Hematopoietic multipotent progenitor cell (in vitro differentiated cells): ENCODE measurements at places on chromosomes 1 and 21.

- DNase-seq, result no peak
Measured at GRCh38 chr1:59484096-59484495, 187.2 kb downstream of the FGGY start.

DNA sequence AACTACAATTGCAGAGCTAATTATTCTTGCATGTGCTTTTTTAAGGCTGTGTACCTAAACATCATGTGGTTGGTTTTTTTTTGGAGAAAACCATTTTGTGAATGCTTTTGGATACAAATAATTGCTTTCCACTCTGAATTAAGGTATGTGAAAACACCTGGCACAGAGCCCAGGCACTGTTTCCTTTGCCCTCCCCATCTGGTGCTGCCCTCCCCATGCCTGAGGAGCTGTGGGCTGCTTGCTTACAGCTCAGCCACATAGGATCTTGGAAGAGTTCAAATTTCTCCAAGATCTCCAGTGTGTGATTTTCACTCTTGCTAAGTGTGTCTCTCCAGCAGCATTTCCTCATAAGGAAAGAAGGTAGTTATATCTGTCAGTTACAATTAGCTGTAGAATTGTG, 27.8 kb downstream of the DNM3 start:
- DNase-seq, result no peak

DNA sequence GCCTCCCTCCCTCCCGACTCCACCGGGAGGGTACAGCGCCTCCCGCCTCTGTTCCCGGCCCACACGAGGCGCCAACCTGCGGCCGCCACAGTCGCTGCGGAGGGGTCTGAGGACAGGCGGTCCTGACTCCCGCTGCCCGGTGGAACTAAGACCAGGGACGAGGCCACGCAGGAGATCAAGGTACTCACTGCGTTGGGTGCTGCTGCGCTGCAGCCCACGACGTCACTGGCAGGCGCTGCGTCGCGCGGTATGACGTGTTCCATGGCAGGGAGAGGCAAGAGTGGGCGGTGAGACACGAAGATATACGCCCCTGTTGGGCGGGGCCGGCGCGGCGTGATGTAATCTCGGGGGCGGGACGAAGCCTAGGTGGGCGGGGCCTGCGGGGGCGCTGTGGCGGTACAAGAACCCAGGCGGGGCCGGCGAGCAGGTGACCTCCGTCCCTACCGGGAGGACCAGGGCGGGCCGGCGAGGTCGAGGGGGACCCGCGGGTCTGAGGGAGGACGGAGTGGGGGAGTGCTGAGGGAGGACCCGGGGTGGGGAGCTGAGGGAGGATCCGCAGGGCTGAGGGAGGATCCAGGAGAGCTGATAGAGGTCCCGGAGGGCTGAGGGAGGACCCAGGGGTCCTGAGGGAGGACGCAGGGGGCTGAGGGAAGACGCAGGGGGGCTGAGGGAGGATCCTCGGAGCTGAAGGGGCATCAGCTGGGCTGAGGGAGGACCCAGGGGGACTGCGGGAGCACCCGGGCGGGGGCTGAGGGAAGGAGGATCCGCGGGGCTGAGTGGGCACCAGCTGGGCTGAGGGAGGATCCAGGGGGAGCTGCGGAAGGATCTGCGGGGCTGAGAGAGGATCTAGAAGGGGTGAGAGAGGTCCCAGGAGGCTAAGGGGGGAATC, at the start of gene MRPL55:
TSS of gene MRPL55 (minus strand) at position 227 of the 889 bp plus-strand sequence. CDS start 1,039 bp downstream, outside the sequence.
- peak; percentile 94 for DNase-seq

DNA sequence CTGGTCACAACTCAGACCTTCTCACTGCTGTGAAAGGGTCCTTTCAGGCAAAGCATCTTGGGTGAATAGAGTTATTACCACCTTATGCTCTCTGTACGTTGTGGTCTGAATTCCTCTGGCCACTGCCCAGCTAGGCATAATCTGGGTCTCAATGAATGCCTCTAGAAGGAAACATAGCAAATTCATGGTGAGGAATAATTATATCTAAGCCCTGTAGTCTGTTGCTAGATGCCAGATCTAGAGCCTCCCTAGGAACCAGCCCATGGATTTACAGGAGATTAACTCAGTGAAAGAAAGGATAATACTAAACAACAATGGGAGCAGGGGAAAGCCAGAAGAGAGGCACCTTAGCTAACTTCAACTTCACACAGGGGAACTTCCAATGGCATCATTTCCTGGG, 2.4 kb upstream of the COL11A1 start:
- no peak for DNase-seq

- DNase-seq, result no peak
Measured at GRCh38 chr1:208778417-208778816, 534.2 kb upstream of the PLXNA2 start.

DNA sequence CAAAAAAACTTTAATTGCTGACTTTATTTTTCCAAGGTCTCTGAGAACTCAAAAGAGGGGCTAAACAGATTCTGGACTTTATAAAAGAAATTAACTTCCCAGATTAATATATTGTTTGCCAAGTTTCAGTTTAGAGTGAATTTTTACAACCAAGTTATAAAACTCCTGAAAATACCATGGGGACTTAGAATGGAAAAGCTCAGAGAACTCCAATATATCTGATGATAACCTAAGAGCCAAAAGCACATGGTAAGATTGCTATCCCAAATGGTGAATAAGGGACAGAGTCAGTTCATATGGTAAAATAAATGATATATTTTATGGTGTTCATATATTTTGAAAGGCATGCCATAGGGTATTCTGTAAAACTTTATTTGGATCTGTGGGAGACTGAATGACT, 470.9 kb downstream of the TTLL7 start:
- no peak for DNase-seq

GRCh38 chr1:11238311-11238710, 24.0 kb downstream of the MTOR start:
- DNase-seq, result no peak

DNA sequence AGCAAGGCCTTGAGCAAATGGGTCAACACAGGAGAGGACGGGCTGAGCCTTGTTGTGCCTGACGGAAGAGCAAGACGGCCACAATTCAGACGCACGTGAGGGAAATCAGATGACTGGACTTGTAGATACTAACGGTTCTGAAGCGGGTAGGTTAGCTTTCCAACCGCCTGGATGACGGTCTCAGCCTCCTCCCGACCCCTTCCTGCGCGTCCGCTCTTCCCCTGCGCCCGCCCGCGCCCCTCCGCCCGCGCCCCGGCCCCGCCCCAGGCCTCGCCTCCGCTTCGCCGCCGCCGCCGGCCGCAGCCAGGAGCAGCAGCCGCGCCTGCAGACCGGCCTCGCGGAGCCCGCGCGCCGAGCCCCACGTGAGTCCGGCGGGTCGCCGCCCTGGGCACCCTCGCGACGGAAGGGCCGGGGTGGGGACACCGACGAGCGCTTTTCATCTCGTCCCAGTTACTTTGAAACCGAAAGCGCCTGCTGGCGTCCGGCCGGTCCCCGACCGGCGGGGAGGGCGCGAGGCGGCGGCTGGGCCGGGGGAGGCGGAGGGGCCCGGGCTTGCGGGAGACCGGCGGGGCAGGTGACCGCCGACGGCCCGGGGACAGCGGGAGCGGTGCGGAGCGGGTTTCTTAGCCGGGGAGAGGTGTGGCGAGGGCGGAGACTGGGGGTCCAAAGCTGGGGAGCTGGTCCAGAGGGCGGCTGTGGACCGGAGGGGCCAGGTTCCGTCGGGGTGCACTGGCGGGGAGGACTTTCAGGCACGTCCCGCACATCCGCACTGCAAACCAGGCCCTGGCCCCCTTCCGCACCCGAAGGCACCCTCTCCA, at the start of gene TRAF5:
TSS of gene TRAF5 (plus strand) at position 306 of the 818 bp plus-strand sequence. CDS start 26,407 bp downstream, outside the sequence.
- no peak for DNase-seq

DNA sequence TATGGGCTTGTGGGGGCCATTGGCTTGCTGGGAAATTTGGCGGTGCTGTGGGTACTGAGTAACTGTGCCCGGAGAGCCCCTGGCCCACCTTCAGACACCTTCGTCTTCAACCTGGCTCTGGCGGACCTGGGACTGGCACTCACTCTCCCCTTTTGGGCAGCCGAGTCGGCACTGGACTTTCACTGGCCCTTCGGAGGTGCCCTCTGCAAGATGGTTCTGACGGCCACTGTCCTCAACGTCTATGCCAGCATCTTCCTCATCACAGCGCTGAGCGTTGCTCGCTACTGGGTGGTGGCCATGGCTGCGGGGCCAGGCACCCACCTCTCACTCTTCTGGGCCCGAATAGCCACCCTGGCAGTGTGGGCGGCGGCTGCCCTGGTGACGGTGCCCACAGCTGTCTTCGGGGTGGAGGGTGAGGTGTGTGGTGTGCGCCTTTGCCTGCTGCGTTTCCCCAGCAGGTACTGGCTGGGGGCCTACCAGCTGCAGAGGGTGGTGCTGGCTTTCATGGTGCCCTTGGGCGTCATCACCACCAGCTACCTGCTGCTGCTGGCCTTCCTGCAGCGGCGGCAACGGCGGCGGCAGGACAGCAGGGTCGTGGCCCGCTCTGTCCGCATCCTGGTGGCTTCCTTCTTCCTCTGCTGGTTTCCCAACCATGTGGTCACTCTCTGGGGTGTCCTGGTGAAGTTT, 550 bp downstream of the RXFP4 start:
- DNase-seq, result no peak

- no peak for DNase-seq
Measured at GRCh38 chr1:110254604-110255391, 44.7 kb downstream of the KCNC4 start.

DNA sequence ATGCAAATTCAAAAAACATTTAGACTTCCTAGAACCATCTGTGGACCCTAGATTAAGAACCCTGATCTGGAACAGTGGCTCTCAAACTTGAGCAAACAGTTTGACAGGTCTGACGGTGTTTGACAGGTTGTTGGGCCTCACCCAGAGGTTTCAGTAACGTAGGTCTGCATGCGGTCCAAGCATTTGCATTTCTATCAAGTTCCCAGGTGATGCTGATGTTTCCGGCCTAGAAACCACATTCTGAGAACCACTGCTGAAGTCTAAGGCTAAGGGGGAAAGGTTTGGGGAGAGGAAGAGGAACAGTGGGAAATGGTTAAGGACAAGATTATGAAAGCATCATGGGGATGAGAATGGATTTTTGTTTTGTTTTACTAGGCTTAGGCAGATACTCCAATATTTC, 48.6 kb downstream of the MDM4 start:
- no peak for DNase-seq

DNA sequence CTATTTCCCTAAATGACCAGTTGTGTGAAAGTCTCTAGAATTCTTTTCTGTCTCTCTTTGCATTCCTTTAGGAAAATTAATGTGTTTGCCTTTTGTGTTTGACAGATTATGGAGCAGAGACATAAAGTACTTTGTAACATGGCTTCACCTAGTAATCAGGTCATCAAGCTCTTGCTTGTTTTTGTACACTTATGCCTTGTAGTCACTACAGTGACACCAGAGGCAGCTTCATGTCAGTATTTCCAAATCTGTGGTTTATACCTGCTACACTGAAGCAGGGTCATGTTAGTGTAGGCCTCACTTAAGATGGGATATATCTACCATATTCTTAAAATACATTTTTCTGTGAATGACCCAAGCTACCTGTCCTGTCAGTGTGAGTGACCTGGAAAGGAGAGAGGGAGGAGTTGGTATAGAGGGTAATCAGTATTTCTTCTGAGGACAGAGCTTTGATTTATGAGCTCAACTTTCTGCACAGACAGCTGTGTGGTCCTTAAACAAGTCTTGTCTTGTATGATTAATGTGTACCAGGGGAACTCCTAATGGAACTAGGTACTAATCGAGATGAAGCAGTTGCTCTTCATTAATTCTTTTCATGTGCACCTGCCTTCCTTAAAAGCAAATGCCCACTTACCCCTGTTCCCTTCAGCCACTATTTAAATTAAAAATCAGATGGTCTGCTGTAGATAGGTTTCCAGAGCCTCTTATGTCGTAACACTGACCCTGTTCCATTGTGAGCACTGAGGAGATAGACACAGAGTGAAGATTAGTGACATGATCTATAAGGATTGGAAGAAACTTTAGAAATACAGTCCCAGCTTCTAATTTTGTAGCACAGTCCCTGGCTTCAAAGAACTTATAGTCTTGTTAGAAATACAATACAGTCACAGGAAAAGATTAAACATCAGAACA, 45.7 kb downstream of the MACO1 start:
- no peak for DNase-seq

DNA sequence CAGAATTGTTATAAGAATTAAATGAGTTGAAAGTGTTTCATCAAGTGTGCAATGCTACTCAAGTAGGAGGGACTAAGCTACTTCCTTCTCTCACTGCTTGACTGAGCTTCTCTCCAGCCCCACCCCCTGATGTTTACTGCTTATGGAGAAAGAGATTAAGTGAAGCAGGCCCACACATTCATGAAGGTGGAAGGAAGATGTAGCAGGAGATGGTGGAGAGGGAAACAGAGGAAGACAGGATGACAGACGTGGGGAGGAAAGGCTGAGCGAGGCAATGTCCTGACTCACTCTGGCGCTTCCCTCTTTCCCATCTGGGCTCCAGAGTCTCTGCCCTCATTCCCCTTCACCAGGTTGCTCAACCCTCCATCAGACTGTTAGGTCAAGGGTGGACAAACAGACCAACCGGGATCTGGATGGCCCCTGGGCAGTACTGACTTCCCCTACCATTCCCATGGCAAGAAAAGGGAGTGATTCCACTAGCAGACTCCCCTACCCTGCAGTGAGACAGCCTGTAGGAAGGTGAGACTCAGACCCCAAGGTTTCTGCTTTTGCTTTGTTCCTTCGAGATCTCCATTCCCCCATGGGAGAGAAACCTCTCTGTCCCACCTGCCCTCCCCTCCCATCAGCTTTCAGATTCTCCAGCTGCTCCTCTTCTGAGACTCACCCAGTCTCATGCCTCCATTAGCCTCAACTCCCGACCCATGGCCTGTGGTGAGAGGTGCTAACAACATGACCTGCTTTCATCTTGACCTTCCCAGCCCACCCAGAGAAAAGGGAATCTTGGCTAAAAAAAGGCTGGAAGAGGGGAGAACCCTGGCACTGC, 3.1 kb upstream of the ARHGEF2 start:
- no peak for DNase-seq

DNA sequence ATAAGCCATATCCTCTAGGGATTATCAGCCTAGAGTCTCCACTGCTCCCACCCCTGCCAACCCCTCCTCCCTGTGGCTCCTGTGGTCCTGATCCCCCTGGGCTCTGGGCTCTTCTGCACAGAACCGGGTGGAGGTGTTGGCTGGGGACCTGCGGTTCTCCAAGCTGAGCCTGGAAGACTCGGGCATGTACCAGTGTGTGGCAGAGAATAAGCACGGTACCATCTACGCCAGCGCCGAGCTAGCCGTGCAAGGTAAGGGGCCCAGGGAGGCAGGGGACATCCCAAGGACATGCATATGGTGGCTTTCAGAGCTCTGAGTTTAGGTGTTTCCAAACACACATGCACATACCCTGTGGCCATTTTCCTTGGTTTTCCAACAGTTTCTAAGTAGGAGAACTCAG, 19.3 kb downstream of the CNTN2 start:
- DNase-seq, result no peak

DNA sequence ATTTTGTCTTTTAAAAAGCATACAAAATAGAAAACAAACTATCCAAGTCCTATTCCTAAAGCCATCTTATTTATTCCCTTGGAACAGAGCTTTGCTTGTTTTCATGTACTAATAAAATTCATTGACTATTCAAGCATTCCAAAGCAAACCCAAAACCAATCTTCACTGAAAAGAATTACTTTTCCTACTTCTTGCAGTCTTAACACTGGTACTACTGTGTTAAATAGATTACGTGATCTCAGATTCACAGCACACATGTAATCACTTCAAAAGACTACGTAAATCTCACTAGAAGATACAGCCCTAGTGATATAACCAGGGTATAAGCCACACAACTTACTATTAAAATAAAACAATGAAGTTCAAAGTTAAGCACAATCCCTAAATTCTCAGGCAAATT, 39.0 kb downstream of the ZZZ3 start:
- no peak for DNase-seq

GRCh38 chr1:150118716-150119115, 31.0 kb upstream of the PLEKHO1 start:
- DNase-seq, result no peak

- no peak for DNase-seq
Measured at GRCh38 chr1:107175102-107175909, 34.5 kb downstream of the NTNG1 start.
